ENCODE measurements at places on chromosomes 12 and 14.

DNA sequence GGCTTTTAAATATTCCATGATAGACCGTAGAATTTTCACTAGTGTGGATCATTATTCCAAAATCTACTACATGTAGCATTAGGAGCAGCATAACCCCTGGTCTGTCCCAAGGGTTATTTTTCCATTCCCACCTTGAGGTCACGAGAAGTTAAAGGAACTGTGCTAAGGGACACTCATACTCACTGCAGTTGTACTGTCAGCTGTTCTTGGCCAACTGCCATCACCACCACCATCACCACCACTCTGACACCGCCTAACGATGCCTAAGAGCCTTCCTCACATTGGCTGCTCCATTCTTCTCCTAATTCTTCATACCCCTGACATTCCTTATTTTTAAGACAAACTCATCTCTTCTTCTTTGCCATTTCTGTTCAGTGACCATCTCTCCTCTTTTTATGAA, 13.4 kb upstream of the PTGDR start:
- no peak for DNase-seq

DNA sequence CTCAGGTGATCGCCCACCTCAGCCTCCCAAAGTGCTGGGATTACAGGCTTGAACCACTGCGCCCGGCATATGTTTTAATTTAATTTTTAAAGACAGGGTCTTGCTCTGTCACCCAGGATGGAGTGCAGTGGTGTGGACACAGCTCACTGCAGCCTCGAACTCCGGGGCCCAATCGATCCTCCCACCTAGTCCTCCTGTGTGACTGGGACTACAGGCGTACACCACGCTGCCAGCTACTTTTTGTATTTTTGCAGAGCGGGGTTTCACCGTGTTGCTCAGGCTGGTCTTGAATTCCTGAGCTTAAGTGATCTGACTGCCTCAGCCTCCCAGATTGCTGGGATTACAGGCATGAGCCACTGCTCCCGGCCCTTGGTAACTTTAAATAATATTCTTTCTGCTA, 30.8 kb upstream of the PPP1R13B start:
- no peak for DNase-seq

DNA sequence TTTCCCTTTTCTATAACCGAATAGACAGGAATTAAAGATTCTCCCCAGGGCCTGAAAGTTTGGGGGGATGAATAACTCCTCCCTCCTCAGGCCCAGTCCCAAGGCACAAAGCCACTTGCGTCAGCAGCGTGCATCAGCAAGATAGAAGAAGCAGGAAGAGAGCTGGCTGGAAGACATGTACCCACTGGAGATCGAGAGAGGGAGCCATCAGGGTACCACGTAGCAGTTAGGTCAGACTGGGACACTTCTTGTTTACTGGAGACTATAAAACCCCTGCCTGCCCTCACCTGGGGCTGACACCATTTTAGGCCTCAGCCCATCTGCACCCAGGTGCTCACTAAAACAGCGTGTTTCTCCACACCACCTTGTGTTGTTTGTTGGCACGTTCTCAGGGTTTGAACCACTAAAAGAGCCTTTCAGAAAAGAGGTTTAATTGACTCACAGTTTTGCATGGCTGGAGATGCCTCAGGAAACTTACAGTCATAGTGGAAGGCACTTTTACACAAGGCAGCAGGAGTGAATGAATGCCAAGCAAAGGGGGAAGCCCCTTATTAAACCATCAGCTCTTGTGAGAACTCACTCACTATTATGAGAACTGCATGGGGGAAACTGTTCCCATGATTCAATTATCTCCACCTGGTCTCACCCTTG, 93.2 kb downstream of the TMTC3 start:
- DNase-seq, result no peak

DNA sequence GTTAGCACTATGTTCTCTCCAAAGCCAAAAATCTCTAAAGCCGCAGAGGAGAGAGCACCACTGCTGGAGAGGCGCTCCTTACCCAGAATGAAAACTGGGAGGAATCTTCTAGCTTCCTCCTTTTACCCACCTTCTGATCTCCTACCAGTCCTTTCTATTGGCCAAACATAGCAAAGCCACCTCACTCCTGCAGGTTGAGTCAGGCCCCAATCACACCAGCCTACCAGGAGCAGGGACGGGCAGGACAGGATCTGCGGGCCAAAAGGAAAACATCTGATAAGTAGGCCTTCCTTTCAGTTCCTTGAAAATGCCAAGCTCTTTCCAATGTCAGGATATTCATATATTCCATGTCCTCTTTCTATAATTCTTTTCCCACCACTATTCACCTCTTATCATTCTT, 197.7 kb upstream of the CNOT2 start:
- DNase-seq, result no peak

DNA sequence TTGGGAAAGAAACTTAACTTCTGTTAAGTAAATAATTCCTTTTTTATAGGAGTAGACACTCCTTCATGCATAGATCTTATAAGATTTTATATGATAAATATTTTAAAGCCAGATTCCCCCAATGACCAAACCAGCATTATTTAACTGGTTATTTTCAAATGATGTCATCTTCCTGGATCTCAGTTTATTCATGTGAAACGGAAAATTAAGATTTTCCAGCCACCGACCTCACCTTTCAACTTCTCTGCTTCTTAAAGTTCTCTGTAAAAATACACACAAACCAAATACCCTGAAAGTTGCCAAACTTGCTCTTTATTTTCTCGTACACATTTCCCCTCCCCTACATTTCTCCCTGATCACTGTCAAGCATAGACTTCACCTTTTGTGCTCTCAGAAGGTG, 364.2 kb downstream of the GALC start:
- no peak for DNase-seq

DNA sequence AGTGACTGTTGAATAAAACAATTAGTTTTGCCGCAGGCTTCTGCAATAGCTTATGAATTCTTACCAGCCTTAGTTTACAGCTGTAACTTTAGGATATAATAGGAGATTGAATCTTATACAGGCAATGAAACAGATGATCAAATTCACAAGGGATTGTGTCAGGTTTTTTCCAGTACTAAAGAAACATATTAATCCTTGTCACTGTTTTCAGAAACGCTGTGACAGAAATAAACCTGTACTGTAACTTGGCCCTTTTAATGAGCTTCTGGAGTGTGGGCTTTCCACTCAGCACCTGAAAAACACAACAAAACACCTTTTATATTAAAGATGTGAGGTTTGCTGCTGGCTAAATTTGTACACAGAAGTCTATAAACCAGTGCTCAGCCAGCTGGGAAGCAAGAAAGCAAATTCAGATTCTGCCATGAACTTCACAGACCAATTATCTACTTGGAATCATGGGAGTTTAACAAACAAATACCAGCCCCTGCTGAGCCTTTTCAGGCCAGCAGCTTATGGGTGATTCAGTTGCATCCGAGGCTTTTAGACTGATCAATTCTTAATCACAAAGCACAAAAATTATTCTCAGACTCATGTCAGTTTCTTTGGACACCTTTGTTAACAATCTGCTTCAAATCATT, 109.5 kb downstream of the FOXG1 start:
- DNase-seq, result peak; percentile 69

Measured in eye (tissue), 1 donor.